Activated CD4-positive, alpha-beta T cell treated with anti-CD3 and anti-CD28 coated beads, Interleukin-2, amount 10 ng/mL, durations not matched to agents 7 days and 5 days (primary cell): ENCODE measurements at places on chromosomes 12 and 14.

DNA sequence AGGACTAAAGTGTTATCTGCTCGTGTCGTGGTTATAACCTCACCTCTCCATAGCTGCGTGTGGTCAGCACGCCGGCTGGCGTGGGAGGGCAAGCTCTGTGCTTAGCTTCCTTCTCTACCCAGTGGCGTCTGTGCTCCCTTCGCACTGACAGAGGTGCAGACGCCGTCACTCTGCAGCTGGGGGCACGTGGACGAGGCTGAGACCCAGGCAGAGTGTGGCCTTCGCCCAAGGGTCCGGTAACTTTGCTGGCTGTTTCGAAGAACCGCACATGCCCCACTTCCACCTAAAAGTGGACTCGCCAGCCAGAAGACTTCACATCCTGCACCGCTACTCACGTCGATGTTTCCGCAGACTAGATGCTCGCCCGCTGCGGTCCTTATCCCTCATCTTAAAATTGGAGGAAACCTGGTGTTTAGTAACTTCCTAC, 35.9 kb upstream of the DYNC1H1 start:
- DNase-seq: no peak

DNA sequence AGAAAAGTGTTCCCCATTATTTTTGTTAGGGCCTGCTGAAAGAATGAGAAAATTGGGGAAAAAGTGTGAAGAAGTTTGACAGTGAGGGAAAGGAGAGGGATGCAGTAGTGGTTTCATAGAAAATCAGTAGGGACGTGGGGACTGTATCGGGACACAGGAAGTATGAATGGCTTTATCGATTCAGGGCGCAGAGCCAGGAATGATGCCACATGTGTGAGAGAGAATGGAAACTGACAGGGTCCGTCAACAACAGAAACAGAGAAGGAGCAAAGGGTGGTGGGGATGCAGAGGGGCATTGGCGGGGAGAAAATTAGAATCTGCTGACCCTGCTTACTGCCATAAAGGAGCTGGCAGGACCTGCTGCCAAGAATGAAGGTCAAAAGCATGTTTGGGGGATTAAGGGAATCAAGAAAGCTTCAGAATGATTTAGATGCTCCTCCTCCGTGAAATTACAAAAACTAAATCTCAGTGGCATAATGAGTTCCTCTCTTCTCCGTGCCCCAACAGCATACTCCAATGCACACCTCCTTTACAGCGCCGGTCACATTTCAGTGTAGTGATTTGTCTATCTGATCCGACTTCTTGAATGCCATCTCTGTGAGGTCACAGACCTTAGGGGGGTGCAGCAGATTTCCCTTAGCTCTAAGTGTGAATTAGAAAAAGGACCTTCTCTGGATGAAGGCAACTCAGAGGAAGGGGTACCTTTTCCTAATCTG, 92.6 kb downstream of the EMP1 start:
- no peak for DNase-seq

- DNase-seq: peak; percentile 16
Observed at GRCh38 chr12:57726151-57726883, 12.2 kb downstream of the AGAP2 start.

DNA sequence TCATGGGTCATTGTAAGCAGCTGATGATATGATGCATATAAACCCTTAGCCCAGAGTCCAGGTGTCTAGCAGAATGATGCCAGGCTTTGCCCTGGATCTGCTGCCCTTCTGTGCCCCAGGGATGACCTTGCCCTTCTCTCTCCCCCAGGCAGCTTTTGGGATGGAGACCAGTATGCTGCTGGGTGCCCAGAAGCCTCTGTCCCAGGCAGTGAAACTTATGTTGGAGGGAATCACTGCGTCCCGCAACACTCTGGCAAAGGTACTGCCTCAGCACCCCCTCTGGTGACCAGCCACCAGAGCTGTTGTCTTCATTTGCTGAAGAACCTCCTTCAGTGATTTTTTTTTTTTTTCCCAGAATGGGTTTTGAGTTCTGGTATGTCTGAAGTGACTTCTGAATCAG, 23.3 kb downstream of the CYP46A1 start:
- DNase-seq: no peak

DNA sequence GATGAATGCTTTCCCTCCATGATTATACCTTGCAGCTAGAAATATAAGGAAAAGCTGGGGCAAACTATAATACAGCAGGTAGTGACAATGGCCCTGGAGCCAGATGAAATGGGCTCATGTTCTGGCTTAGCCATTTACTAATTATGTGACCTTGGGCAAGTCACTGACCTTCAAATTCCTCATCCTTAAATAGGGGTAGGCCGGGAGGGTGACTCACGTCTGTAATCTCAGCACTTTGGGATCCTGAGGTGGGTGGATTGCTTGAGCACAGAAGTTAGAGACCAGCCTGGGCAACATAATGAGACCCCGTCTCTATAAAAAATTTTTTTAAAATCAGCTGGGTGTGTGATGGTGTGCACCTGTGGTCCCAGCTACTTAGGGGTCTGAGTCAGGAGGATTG, 155.4 kb downstream of the C12orf75 start:
- DNase-seq: no peak
